ENCODE measurements at places on chromosomes 7 and 10.

DNA sequence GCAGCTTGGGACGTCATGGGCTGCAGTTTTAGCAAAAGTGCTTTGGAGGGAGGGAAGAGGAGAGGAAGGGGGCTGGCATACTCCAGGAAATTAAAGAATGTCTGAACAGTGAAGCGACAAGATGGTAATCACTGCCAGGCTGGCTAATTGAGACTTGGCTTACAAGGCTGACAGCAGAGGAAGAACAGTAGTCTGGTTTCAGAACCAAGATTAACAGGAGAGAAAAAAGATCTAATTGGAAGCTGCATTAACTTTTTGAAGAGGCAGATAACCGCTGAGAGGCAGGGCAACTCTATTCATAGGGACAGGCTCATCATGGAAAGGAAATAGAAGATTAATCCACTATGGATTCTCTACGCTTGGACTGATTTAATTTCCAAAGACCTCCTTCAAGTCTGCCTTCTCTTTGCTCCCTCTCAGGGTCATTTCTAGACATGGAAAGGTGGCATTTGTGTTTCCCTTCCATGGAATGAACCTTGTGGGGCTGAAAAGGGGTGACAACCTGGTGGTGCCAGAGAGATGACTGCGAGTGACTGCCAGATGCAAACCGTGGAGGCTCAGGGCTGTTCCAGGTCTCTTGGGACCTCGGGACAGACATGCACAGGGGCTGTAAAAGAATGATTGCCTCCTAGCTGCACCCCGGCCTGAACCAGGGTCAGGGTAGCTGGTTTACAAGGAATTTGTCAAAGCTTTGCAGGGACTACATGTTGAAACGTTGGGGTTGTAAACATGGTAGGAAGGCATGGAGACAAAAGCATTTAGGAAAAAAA is 210.2 kb upstream of the NPY start:
- no peak for DNase-seq

DNA sequence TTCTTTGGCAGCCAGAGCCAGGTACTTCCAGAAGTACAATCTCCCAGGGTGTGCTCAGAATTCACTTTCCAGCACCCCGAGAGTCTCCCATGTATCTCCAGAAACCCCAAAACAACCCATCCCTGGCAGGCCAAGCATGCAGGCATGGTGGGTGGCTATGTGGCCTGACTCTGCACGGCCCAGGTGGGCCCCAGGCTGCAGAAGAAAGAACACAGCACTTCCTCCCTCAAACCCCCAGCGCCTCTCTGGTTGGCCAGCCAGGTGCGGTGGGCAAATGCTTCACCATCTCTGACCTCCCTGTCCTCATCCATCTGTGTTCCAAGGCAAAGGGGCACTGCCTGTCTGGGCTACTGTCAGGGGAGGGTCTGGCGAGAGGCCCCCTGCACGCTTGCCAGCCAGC is 100.3 kb downstream of the MKI67 start:
- DNase-seq: no peak

- no peak for DNase-seq
Observed at GRCh38 chr7:157702311-157703023, 365.7 kb downstream of the DNAJB6 start.

GRCh38 chr7:119196183-119196582 is 971.7 kb downstream of the ANKRD7 start:
- DNase-seq: no peak

- DNase-seq: no peak
Observed at GRCh38 chr7:2524808-2525657, 5.5 kb downstream of the LFNG start.

DNA sequence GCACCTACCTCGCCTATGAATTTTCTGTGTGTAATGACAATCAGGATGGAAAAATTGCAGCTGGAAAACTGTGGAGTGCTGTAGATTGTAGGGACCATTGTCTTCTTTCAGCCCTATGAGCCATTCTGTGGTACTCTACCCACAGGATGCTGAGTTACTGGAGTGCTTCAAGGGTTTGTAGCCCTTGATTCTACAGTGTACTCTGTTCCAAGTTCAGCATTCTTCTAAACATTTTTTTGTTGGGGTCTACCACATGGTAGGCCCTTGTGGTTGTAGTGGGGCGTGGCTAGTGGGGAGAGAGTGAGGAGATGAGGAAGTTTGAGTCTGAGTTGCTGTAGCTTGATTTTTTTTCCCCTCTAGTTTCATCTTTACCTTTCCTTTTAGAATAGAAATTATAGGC is 33.5 kb downstream of the REEP3 start:
- DNase-seq: no peak

DNA sequence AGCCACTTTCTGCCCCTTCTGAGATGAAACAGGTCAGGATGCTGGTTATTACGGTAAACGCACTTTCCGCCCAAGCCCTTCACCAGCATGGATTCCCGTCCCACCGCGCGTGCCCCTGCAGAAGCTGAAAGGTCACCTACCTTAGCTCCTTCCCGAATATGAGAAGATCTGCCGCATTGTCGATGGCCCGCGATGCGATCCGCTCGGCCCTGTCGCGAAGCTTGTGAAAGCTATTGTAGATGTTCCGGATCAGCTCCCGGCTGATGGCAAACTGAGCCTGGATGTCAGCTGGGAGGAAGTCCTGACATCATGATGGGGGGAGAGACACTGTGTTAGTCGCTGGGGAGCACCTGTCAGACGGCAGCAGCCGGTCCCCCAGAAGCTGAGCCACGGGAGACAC is 22.1 kb downstream of the NUDT1 start:
- no peak for DNase-seq

- no peak for DNase-seq
Observed at GRCh38 chr10:93916257-93917063, 22.7 kb downstream of the SLC35G1 start.

GRCh38 chr10:36538953-36539586 is 586.3 kb upstream of the ANKRD30A start:
- DNase-seq: no peak

- DNase-seq: no peak
Observed at GRCh38 chr7:17009007-17009719, 127.4 kb upstream of the AGR3 start.

GRCh38 chr10:11962176-11962575 is 80.4 kb downstream of the UPF2 start:
- DNase-seq: no peak

GRCh38 chr10:12194752-12195271 is 879 bp downstream of the NUDT5 start:
- DNase-seq: no peak

DNA sequence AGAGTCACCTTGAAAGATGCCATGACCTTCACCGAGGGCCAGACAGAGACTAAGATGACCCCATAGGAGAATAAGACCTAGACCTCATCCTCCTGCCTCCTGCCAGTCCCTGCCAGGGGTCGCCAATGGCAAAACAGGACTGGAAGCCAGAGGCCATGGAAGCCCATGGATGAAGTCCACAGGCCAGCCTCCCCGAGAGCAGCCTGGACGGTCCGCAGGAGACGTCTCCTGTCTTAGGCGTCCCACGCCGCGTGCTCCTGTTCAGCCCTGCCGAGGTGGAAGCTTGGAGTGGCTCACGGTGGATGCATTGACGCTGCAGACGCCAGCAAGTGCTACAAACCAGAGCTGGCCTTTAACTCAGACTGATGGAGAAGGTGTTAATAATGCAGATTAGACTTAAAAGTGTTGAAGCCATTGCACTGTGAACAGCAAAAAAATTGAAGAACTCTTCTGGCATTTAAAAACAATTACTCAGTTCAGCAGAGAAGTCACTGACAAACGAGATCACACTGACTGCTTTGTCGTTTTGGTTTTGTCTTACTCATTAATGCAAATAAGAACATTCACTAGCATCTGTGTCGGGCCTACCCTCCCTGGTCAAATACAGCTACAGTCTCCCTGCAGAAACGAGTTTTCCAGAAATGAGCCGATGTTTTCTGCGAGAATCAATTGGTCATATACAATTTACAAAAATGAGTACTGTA is 38.1 kb upstream of the FAM20C start:
- no peak for DNase-seq

DNA sequence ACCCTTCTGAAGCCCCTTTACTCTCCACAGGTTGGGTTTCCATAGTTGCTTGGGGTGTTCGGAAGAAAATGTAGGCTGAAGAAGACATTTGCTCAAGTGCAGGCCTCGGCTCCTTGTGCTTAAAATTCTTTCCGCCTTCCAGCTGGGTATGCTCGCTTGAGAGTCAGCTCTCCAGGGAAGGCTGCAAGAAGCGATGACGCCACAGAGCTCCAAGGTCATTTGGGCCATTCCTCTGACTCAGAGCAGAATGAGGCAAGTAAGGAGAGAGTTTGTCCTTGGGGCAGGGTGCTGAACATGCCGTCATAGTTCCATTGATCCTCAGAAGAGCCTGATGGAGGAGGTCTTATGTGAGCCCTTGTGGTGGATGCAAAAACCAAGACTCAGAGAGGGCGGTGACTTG is 27.4 kb upstream of the HSPA12A start:
- DNase-seq: no peak

DNA sequence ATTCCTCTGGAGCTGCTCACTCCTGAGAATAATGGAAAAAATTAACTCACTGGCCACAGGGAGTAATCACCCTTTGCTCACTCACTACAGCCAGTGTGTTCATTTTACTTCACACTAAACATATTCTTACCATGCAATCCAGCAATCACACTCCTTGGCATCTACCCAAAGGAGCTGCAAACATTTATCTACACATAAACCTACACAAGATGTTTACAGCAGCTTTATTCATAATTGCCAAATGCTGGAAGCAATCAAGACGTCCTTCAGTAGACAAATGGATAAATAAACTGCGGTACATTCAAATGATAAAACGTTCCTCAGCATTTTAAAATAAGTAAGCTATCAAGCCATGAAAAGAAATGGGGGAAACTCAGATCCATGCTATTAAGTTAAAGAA is 34.2 kb upstream of the POM121L12 start:
- no peak for DNase-seq

Data from NCI-H524 treated with DMSO at 0.1 percent for 48 hours (cell line).